ENCODE measurements at places on chromosomes 2 and 18.

DNA sequence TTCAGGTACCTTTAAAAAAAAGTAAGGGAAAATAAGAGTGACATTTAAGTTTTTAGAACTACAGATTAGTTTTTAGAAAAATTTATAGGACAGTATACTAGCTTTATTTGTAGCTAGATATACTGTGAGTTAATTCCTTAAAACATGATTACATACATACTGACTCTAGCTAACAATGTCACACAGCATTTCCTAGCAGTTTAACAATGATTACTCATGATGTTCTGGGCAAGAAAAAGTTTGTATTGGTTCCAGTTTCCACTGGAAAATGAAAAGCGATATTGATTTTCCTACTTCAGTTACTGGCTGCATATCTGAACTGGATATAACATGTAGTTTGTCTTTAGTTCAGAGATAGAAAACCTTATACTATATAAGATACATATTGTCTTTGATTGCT lies 19.4 kb downstream of the SLC39A6 start:
- DNase-seq, result no peak

GRCh38 chr2:153476816-153477635 lies 1.5 kb downstream of the RPRM start:
- DNase-seq, result peak; percentile 2

GRCh38 chr2:95262896-95263542 lies 11.2 kb upstream of the PROM2 start:
- DNase-seq, result no peak

- DNase-seq, result no peak
These were observed 14.9 kb downstream of the B3GNT7 start for GRCh38 chr2:231410293-231411004.

- DNase-seq, result peak; percentile 91
These were observed 14.0 kb downstream of the PXDN start for GRCh38 chr2:1730015-1730927.

Measured in fibroblast of skin of scalp (primary cell).